Eye (tissue), 1 donor: ENCODE measurements at places on chromosomes 5 and 9.

- no peak for DNase-seq
Measured at GRCh38 chr5:91302305-91302704, 80.8 kb downstream of the ARRDC3 start.

DNA sequence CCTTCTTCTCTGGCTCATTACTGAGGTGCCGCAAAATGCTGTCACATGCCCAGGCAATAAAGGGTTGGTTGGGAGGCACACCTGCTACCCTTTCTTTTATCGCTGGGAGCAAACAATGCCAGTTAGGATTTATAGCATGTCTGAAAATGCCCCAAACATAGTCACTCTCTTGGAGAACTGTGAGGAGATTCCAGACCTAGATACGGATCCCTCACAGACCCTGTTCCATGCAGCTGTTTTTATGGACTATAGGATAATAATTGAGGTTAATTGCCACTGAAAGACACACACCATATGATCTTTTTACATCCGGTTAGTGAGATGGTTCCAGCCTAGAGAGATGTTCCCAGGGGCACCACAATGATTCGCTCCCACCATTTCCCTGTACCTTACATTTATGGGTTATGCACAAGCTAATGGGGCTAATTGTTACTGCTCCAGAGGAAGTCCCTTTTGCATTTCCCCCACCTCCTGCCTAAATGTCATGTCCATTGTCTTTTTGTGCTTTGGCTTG lies 318.1 kb downstream of the PIK3R1 start:
- DNase-seq: no peak

GRCh38 chr5:108924457-108924961 lies 176.8 kb downstream of the FER start:
- DNase-seq: no peak

DNA sequence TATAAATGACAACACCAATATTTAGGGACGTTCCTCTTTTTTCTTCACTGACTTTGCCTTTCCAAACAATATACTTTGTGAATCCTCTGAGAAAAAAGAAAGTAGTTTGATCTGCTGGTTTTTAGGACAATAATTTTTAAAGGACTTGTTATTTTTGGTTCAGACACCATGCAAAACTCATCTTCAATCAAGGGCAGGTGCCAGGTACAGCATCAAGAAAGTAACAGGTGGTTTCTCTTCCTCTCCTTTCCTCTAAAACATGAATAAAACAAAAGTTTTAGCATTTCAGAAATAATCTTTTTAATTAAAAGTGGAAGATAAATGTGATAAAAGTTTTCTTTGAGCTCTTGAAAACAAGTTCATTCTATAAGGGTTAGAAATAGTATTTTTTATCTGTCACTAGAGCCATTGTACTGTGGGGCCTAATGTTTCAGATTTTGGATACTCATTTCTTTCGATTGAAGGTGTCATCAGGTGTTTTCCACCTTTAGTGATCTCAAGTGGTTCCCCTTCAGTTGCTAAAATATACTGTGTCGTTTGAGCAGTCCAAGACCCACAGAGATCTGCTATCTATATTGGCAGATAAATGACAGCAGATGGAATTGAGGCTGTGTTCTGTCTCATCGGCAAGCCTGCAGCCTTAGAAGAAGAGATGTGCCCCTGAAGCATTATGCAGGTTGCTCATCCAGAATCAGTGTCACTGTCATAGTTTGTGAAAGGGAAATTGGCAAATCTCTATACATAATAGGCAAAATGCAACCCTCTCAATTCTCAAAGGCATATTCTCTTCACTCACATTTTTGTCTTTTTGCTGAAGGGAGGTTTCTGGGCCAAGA lies 499.7 kb downstream of the PDE4D start:
- no peak for DNase-seq

GRCh38 chr5:174680901-174681565 lies 43.3 kb upstream of the MSX2 start:
- no peak for DNase-seq
